Activated naive CD4-positive, alpha-beta T cell treated with Interleukin-2 at 50 U/mL for 16 hours (primary cell): ENCODE measurements at places on chromosomes 7 and 10.

DNA sequence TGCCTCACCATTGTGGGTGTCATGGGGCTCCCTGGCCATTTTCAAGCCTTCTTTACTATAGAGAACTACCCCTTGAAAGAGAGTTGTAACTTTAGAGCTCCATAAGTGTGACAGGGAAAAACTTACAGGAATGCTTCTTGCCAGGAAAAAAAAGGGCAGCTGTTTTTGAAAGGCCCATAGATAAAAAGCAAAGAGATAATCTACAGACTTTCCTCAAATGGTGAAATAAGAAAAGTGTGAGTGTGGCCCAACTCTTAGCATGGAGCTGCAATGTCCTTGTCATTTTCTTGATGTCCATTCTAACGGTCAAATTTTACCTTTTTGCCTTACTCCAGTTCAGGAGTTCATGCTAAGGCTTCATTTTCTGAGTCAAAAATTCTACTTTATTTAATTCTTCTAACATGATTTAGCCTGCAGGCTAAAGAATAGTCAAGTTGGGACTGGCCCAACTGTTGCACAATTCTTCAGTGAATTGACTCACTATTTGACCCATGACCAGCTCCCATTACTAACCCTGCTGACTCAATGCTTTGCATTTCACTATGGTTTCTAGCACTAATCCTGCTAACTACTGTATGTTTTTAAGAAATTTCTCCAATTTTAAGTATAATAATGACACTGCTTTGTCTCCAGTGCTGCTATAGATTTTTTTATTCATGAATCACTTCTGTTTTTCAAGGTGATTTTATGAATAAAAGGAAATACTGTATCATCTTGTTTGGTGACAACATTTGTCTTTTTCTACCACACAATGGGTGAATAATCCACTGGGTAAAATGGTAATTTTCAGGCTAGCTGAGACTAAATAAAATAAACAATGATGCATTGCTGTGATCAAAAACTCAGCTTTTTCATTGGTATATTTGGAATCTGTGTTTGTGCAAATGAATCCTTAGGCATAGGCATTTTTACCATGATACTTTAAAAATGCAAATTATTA lies 41.4 kb upstream of the SGCE start:
- DNase-seq = no peak

- no peak for DNase-seq
Measured at GRCh38 chr10:1037098-1037497, 11.4 kb upstream of the IDI2 start.

DNA sequence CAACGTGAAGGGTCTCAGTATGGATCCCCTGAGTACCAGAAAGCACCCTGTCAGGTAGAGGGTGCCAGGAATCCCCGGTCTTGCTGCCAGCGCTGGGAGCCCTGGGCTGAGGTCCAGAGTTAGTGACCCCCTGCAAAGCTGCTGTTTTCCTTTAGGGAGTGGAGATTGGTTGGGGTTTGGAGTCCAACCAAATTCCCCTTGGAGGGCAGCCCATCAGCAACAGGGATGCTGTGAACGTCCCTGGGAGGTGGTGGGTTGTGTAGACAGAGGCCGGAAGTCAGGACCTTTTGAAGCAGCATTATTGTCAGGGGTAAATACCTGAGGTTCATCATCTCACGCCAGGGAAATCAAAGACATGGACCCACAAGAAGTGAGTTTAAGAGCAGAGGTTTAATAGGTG lies 104.2 kb downstream of the COL26A1 start:
- DNase-seq = no peak

GRCh38 chr10:111177379-111177778 lies 100.5 kb downstream of the ADRA2A start:
- no peak for DNase-seq

DNA sequence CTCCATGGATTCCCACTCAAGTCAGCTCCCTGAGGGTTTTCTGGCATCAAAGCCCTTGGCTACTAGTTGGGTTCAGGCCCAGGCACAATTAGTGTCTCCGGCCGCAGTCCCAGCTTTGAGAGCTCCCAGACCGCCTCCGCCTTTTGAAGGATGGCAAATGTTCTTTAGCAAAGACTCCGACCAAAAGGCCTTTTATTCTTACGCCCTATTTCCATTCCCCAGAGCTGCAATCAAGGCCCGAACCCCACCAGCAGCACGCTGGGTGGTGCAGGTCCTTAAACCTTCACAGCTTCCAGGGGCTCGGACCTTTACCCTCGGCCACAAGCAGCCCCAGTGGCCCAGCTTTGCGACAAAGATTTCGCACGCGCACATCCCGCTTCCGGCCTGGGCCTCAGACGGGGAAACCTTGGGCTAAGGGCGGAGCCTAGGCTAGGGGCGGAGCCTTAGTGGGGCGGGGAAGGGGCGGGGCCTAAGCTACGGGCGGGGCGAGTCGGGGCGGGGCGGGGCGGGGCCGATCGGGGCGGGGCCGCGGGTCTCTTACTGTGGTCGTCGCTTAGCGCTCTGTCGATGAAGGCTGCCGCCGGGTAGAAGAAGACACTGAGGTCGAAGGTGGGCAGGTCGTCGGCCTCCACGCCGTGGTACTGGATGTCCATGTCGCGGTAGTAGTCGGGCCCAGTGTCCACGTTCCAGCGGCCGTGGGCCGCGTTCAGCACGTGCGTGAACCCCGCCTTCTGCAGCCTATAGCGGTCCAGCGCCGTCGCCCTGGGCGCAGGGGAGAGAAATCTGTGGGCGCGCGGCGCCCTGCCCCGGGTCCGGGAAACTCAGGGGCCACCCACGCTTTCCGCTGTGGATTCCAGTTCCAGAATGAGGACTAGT lies 68.0 kb upstream of the SAMD8 start:
- DNase-seq = peak; percentile 32

DNA sequence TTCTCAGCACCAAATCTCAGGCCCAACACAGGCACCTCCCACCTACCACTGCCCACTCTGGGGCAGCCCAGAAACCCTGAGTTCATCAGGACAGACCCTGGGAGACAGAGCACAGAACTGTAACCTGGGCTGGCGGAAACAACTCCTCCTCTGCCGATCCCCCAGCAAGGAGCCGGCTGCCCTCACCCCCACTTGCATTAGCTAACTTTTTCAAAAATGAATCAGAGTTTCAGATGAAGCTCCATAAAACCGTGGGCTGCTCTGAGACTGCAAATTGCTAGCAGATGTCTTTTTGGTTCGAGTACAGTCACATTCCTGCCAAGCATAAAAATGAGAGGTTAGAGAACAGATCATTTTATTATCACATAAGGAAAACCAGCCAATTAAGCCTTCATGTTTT lies 93.4 kb upstream of the PARD3 start:
- DNase-seq = no peak

GRCh38 chr10:16835228-16835627 lies 18.0 kb upstream of the RSU1 start:
- peak; percentile 20 for DNase-seq

- DNase-seq = no peak
Measured at GRCh38 chr7:87370660-87371180, 25.3 kb downstream of the CROT start.

DNA sequence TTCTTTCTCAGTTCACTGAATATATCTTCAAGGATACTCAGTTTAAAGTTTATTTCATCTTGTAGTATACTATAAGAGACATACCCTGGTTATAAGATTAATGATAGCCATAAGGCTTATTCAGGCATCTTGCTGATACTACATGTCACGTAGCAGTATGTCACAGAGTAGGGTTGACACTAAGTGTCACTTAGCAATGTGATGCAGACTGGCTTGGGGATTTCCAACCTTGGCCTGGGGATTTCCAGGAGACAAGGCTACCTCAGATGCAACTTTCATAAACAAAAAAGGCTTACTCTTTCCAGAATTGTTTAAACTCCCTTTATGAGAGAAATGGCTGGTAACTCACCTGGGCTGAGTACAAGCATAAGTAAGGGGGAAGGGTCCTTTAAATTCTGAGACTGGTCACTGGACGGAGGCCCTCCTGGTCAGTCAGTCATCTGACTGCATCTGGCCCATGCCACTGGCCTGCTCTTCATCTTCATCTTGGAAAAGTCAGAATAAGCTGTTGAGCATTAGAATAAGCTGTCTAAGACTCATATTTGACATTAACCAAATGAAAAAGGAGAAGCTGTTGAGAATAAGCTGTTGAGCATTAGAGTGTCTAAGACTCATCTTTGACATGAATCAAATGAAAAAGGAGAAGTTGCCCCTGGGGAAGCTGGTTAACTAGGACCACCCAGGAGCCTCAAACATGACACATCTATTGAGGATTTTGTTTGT lies 9.5 kb downstream of the SLC13A1 start:
- no peak for DNase-seq

GRCh38 chr10:51394039-51394438 lies 305.4 kb downstream of the CSTF2T start:
- no peak for DNase-seq

GRCh38 chr10:8060010-8060703 lies 5.7 kb downstream of the GATA3 start:
- peak; percentile 74 for DNase-seq
